ENCODE measurements at places on chromosomes 5 and 9. TPM values are rescaled to one million over a fixed set of nuclear protein-coding genes. Genes with fewer than 3 reads are reported as not detected.

The SLC34A3 gene
- total RNA-seq = 0.19 TPM

The GPR151 gene
- not detected for total RNA-seq

The SLC6A19 gene
- total RNA-seq = 0.29 TPM

The PRELID2 gene
- 26.0 TPM for total RNA-seq

The LHX6 gene
- total RNA-seq = 7.6 TPM

DNA sequence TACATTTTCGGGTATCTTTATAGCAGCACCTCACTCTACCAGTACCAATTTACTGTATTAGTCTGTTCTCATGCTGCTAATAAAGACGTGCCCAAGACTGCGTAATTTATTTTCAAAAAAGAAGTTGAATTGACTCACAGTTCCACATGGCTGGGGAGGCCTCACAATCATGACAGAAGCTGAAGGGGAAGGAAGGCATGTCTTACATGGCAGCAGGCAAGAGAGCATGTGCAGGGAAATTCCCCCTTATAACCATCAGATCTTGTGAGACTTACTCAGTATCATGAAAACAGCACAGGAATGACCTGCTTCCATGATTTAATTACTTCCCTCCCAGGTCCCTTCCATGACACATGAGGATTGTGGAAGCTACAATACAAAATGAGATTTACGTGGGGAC is 602.6 kb upstream of the DAB2 start:
- H3K36me3 ChIP-seq = no peaks in the 10 kb centered on the region
- no peaks in the 10 kb centered on the region for H3K4me1 ChIP-seq
- H3K27me3 ChIP-seq = no peaks in the 10 kb centered on the region
- DNase-seq = no peak
- H3K27ac ChIP-seq = no peak overlapping the region

DNA sequence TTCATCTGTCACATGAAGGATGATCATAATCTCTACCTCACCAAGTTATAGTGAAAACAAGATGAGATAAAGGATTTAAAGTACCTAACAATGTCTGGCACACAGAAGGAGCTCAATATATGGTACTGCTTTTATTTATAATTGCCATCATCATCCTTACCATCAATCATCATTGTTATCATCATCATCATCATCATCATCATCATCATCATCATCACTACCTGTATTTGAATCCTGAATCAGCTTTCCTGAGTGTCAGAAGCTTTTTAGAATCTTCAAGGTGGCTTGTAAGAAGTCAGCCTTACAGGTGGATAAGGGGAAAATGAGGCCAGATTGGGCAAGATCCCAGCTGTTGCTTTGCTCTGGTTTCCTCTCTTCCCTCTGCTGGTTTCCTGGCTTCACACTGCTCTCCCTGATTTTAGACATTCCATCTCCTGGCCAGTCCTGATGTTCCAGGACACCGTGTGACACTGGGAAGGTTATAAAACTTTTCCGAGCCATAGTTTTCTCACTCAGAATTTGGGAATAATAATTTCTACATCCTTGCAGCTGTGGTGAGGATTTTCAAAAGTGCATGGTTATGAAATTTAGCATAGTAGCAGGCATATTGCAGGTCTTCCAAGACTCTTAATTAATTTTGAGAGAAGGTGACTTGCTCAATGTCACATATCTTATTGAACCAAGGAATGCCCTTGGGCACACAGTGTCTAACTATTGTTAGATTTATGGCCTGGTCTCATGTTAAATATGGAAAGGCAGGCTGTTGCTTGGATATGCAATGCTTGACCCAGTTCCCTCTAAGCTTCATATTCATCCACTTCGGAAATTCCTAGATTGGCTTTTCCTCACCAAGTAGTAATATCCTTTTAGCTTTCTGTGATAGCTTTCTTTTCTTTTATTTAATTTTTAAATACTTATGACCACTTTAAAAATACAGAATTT is 160.7 kb downstream of the TMEM38B start:
- H3K36me3 ChIP-seq = no peaks in the 10 kb centered on the region
- H3K4me1 ChIP-seq = no peaks in the 10 kb centered on the region
- DNase-seq = no peak
- no peaks in the 10 kb centered on the region for H3K27me3 ChIP-seq
- H3K27ac ChIP-seq = no peak overlapping the region

- no peak overlapping the region for H3K4me3 ChIP-seq
- H3K27me3 ChIP-seq = no peaks in the 10 kb centered on the region
- DNase-seq = no peak
- H3K36me3 ChIP-seq = no peaks in the 10 kb centered on the region
These were observed 24.2 kb upstream of the CFAP157 start for GRCh38 chr9:127682351-127683136.

DNA sequence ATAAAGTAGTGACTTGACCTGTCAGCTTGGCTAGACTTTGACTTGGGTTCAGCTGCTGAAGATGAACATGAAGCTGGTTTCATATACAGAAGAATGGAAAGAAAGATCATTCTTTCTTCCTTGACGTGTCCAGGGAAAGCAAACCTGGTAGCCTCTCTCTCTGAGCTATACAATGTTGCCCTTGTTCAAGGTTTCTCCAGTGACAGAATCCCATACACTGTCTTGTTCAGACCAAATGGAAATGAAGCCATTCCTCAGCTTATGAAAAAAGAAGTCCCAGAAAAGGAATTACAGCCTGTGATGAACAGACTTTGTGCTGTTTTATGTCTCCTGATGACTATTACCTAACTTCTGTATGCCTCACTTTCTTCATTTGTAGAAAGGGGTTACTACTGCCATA is 349.8 kb upstream of the KLF4 start:
- no peak for DNase-seq
- no peaks in the 10 kb centered on the region for H3K27me3 ChIP-seq
- H3K27ac ChIP-seq = no peak overlapping the region

DNA sequence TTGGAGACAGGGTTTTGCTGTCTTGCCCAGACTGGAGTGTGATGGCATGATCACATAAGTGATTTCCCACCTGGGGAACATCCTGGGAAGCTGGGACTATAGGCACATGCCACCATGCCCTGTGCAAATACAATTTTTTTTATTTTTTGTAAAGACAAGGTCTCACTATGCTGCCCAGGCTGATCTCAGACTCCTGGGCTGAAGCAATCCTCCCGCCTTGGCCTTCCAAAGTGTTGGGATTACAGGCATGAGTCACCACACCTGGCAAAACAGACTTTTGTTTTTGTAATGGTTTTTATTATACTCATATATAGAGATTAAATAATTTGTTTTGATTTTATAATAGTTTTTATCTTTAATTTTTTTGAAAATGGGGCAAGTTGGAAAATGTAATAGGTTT is 14.7 kb downstream of the DNAJC25 start:
- H3K36me3 ChIP-seq = no peaks in the 10 kb centered on the region
- H3K4me3 ChIP-seq = no peak overlapping the region
- H3K27me3 ChIP-seq = no peaks in the 10 kb centered on the region
- no peak overlapping the region for H3K27ac ChIP-seq

- no peaks in the 10 kb centered on the region for H3K36me3 ChIP-seq
- no peak overlapping the region for H3K4me3 ChIP-seq
- no peak overlapping the region for H3K27ac ChIP-seq
- no peaks in the 10 kb centered on the region for H3K4me1 ChIP-seq
- no peak for DNase-seq
- H3K27me3 ChIP-seq = no peaks in the 10 kb centered on the region
These were observed 113.8 kb downstream of the ERCC6L2 start for GRCh38 chr9:95989297-95989696.

GRCh38 chr9:135032868-135033460 is 54.5 kb upstream of the OLFM1 start:
- H3K4me1 ChIP-seq = no peaks in the 10 kb centered on the region
- no peaks in the 10 kb centered on the region for H3K27me3 ChIP-seq
- no peaks in the 10 kb centered on the region for H3K36me3 ChIP-seq
- no peak overlapping the region for H3K4me3 ChIP-seq

- DNase-seq = no peak
- no peaks in the 10 kb centered on the region for H3K27me3 ChIP-seq
- no peak overlapping the region for H3K27ac ChIP-seq
- peaks cover 3% of the 10 kb centered on the region for H3K4me1 ChIP-seq
- H3K4me3 ChIP-seq = no peak overlapping the region
These were observed 3.5 kb downstream of the USP20 start for GRCh38 chr9:129838707-129839259.

GRCh38 chr5:37568893-37569292 is 189.8 kb downstream of the WDR70 start:
- no peaks in the 10 kb centered on the region for H3K27me3 ChIP-seq
- H3K4me1 ChIP-seq = no peaks in the 10 kb centered on the region
- no peak overlapping the region for H3K27ac ChIP-seq
- no peak overlapping the region for H3K4me3 ChIP-seq
- no peak for DNase-seq
- no peaks in the 10 kb centered on the region for H3K36me3 ChIP-seq

DNA sequence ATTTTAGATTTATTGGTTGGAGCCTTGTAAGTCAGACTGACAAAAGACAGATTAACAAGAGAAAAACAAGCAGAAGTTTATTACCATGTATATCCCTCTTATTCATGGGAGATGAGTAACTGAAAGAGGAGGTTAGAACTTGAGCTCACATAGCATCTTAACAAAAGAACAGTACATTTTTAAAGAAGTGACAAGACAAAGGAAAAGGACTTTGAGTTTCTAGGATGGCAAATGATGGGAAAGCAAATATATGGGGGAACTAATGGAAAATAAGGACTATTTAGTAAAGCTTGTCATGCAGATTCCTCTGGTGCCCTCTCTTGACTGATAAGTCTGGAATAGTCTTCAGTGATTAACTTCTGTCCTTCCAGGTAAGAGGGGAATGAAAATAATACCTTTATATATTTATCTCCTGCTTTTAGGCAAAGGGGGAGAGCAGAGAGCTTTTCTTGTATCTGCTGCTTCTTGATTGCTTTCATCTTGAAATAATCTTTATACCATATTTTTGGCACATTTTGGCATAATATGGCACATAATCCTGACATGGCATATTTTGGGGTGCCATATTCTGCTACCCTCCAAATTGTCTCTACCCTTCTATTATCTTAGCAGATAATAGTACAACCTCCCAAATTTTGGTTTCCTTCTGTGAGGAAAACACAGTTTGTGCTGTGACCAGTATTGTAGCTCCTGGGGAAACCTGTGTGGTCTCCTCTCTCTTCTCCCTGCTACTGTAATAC is 206.8 kb downstream of the TMC1 start:
- no peak overlapping the region for H3K4me3 ChIP-seq
- H3K36me3 ChIP-seq = no peaks in the 10 kb centered on the region
- no peak for DNase-seq
- no peaks in the 10 kb centered on the region for H3K4me1 ChIP-seq
- no peaks in the 10 kb centered on the region for H3K27me3 ChIP-seq

DNA sequence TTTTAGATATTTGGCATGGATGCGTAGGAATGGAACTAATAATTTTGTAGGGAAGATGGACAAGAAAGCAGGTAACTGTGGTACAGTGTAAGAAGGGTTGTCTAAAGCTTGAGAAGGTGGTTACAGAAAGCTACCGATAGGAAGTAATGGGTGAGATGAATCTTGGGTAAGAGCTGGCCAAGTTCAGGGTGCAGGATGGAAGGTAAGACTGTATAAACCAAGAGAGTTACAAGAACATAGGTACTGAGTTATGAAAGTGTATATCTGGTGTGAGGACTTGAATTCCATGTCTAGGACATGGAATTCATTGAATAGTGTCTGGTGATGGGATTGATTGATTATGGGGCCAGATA is 1.4 kb downstream of the MCCC2 start:
- H3K4me1 ChIP-seq = peaks cover 8% of the 10 kb centered on the region
- H3K36me3 ChIP-seq = no peaks in the 10 kb centered on the region
- H3K27me3 ChIP-seq = no peaks in the 10 kb centered on the region
- H3K27ac ChIP-seq = peak overlapping the region; percentile 4
- DNase-seq = no peak

DNA sequence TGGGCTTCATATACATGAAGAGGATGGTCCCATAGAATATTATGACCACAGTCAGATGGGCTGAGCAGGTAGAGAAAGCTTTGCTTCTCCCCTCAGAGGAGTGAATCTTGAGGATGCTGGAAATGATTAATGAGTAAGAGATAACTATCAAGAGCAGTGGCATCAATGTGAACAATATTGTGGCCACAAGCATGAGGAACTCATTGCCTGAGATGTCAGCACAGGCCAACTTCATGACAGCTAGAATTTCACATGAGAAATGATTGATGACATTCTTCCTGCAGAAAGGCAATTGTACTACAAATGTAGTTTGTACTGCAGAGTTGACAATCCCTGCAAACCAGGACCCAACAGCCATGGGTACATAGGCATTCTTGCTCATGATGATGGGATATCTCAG is 586 bp downstream of the OR13C9 start:
- no peaks in the 10 kb centered on the region for H3K27me3 ChIP-seq
- H3K4me3 ChIP-seq = no peak overlapping the region
- no peaks in the 10 kb centered on the region for H3K4me1 ChIP-seq

DNA sequence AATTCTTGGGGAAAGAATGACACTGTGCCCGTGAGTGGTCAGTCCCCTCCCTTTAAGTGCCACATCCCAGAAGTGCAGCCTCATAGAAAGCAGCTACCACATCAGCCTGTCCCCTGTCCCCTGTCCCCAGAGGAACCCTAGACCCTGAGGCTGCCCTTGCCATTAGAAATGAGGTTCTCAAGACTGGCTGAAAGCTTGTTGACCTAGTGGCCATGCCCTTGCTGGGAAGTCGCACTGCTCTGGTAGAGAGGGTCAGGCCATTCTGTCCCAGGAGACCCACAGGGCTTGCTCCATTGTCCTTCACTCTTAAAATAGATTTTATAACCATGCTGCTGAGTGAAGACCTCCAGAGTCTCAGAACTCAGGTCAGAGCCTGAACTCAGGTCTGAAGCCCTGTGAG is 184.5 kb downstream of the RGS3 start:
- DNase-seq = no peak

- no peak overlapping the region for H3K4me3 ChIP-seq
- DNase-seq = no peak
- no peak overlapping the region for H3K27ac ChIP-seq
These were observed 204.8 kb upstream of the MEF2C start for GRCh38 chr5:89087551-89088318.

DNA sequence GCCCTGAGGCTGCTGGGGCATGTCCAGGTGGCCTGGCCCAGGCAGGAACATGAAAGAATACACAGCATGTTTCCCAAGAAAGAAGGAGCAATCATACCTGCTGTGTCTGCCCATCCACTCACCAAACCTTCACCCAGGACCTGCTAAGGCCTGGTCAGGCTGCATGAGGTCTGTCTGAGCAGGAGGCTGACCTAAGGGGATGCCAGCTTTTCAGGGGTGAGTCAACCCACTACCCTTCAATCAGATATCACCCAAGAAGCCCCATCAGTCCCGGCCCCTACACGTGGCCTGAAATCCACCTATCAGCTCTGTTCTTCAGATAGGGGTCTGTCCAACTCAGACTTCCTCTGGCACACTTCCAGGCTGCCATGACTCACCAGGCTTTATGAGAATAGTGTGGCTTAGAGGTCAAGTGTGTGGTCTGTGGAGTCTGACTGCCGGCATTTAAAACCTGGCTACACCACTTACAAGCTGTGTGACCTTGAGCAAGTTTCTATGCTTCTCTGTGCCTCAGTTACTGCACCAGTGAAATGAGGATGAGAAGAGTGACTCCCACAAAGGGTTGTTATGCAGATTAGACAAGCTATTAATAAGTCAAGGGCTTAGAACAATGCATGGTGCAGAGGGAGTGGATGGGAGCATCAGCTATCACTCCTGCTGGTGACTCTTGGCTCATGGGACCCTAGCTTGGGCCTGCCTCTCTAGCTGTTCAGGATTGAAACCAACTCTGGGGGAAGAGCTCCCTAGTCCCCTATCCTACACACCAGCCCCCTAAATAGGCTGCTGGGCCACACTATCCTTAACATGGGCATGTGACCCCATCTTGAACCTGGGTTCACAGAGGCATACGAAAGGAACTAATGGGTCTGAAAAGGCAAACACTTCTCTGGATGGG is 130.3 kb downstream of the PAX5 start:
- H3K4me1 ChIP-seq = no peaks in the 10 kb centered on the region
- H3K36me3 ChIP-seq = no peaks in the 10 kb centered on the region
- H3K4me3 ChIP-seq = no peak overlapping the region

- no peaks in the 10 kb centered on the region for H3K4me1 ChIP-seq
- H3K36me3 ChIP-seq = no peaks in the 10 kb centered on the region
These were observed 165.0 kb downstream of the SYK start for GRCh38 chr9:90966480-90967144.
